MCF 10A (cell line): ENCODE measurements at places on chromosomes 3 and 15.
A peak's percentile ranks its signal among the peaks of the same experiment; 100 is the strongest.

DNA sequence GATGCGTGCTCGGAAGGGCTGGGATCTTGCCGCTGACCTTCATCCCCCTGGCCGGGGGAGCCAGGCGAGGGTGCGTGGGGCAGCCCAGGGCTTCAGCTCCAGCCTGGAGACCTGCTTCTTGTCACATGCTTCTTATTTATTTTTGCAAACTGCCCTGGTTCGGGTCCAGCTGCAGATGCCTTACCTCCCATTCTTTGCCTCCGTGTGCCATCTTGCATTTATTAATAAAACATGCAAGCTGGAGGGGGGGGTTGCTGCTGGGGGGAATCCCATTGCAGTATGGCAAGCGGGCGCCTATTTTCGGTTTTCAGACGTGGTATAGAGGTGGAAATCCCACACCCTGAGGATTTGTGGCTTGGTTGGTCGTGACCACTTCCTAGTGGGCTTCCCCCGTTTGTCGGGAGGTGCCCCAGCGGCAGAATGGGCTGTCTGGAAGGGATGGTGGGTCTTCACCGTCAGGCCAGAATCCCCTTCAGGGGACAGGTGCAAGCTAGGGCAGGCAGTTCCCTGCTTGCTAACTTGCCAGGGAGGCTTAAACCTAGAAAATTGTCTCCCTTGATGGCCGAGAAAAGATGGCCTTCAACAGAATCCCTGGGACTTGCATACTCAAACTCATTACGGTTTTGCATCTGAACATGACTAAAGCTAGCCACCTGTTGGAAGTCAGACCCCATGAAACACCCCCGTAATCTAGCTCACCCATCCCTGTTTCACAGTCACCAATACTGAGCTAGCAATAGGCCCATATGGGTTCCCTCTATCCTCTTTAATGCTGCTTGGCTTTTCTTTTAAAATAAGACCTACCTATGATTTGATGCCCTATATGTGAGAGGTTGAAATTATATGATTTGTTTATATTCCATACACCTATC, 569 bp downstream of the TMEM266 start:
- DNase-seq, result no peak
- H3K27ac ChIP-seq, result no peak overlapping the region
- H3K36me3 ChIP-seq, result no peaks in the 10 kb centered on the region

- H3K4me3 ChIP-seq, result no peak overlapping the region
- peaks cover 38% of the 10 kb centered on the region for H3K4me1 ChIP-seq
- H3K36me3 ChIP-seq, result peaks cover 25% of the 10 kb centered on the region
These were observed 19.6 kb downstream of the ATG7 start for GRCh38 chr3:11291808-11292207.

DNA sequence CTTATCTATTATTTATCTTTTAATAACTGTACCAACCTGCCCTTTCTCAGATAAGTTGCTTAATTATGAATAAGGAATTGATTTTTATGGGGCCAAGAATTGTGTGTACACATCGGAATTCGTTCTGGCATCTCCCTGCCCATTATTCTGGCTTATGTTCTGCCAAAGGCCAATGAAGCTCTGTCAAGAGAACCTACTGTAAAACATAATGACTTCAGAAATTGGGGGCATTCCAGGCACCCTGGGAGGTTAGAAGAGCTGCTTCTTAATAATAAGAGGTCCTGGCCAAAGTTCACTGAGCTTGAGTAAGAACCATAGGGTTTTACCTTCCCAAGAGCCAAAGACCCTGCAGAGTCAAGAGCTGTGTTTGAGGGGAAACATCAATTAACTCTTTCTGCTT, 261.7 kb downstream of the SLC9A9 start:
- no peak overlapping the region for H3K27ac ChIP-seq
- DNase-seq, result no peak
- no peaks in the 10 kb centered on the region for H3K36me3 ChIP-seq
- H3K4me1 ChIP-seq, result no peaks in the 10 kb centered on the region
- no peak overlapping the region for H3K4me3 ChIP-seq

DNA sequence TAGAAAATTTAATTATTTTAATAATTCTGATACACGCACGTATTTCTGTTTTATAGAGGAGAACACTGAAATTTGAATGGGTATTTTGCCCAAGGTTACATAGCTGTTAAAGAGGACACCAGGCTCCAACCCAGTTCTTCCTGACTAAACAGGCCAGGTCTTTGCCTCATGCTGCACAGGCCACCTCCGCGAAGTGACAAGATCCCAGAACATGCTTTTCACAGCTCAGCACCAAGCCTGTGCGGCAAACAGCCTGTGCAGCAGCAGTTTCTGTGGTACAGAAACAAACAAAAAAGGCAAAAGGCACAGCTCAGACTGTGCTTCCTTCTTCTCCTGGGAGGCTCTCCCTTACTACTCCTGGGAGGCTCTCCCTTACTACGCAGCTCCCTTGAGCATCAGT, 6.5 kb downstream of the FOXL2 start:
- no peaks in the 10 kb centered on the region for H3K4me1 ChIP-seq
- H3K36me3 ChIP-seq, result no peaks in the 10 kb centered on the region
- no peak overlapping the region for H3K4me3 ChIP-seq
- no peak for DNase-seq
- no peak overlapping the region for H3K27ac ChIP-seq

DNA sequence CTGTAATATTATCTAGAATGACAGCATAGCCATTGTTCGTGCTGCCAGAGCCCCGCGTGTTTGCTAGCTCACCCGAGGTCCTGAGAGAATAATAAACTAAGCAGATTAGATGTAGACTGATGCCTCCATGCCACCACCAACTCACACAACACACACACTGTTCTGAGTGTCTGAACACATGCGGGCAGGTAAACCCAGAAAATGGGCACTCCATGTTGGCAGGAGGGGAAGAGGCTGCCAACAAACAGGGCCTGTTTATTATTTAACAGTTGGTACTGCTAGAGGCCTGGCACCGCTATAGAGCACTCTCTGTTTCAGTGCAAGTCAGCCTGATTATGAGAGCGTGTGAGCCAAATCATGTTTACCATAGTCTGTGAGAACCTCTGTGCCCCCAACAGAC, 299.0 kb downstream of the ZBTB20 start:
- no peak overlapping the region for H3K4me3 ChIP-seq
- no peaks in the 10 kb centered on the region for H3K27me3 ChIP-seq
- H3K27ac ChIP-seq, result no peak overlapping the region
- DNase-seq, result no peak

GRCh38 chr15:77563623-77564156, 69.0 kb downstream of the LINGO1 start:
- H3K36me3 ChIP-seq, result no peaks in the 10 kb centered on the region
- H3K27ac ChIP-seq, result no peak overlapping the region
- no peak for DNase-seq
- H3K4me1 ChIP-seq, result no peaks in the 10 kb centered on the region

DNA sequence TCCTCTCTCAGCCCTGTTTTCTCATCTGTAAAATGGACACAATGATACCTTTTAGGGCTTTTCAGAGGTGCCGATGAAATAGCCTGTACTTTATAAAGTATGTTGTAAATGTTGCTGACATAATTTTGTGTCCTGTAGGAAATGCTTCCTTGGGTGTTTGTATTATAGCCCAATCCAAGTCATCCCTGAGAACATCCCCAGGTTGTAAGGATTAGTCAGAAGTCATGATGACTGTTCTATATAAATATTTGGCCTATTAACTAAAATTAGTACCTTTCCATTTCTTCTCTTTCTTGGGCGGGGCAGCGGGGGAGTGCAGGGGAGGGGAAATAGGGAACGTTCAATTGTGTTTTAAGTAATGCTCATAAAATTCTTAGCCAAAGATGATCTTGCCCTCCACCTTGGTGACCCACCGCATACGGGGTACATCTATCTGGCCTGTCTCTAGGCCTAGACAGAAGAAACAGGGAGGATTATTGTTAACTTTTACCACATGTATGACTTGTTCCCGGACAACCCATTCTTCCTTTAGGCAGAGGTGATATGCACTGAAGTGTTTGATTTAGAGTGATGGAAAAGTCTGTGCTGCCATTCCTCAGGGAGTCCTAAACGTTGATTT, 120.7 kb downstream of the VGLL4 start:
- H3K36me3 ChIP-seq, result peaks cover under 1% of the 10 kb centered on the region
- no peak overlapping the region for H3K4me3 ChIP-seq
- no peak overlapping the region for H3K27ac ChIP-seq
- DNase-seq, result peak; percentile 31
- peaks cover 19% of the 10 kb centered on the region for H3K4me1 ChIP-seq

GRCh38 chr15:70415398-70415797, 317.7 kb upstream of the TLE3 start:
- no peak for DNase-seq
- H3K27me3 ChIP-seq, result peaks cover 42% of the 10 kb centered on the region
- no peak overlapping the region for H3K27ac ChIP-seq
- no peaks in the 10 kb centered on the region for H3K36me3 ChIP-seq

DNA sequence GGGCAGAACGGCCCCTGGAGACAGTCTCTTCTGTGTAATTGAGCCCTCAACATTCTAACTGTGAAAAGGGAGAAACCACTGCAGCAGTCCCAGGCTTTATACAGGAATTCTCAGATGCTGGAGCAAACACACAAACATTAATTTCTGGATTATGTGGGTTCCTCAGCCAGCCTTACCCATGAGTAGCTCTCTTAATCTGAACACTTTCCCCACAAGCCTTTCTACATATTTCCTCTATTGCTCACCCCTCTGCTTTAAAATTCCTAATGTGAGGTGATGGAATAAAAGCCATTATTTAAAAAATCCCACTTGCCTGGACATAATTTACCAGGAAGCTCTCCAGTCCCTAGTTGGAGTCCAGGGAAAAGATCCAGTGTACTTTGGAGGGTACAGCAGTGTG, 139.0 kb downstream of the CTNNB1 start:
- no peaks in the 10 kb centered on the region for H3K27me3 ChIP-seq
- H3K27ac ChIP-seq, result no peak overlapping the region
- no peak for DNase-seq
- H3K4me1 ChIP-seq, result no peaks in the 10 kb centered on the region
- no peak overlapping the region for H3K4me3 ChIP-seq
- H3K36me3 ChIP-seq, result peaks cover under 1% of the 10 kb centered on the region

- H3K27ac ChIP-seq, result no peak overlapping the region
- no peak overlapping the region for H3K4me3 ChIP-seq
- no peak for DNase-seq
- H3K36me3 ChIP-seq, result peaks cover 4% of the 10 kb centered on the region
These were observed 2.0 kb upstream of the HRH1 start for GRCh38 chr3:11152301-11152700.

- peak overlapping the region; percentile 86 for H3K4me3 ChIP-seq
- peaks cover 14% of the 10 kb centered on the region for H3K4me1 ChIP-seq
- H3K27me3 ChIP-seq, result no peaks in the 10 kb centered on the region
- H3K36me3 ChIP-seq, result peaks cover 6% of the 10 kb centered on the region
- DNase-seq, result peak; percentile 90
- H3K27ac ChIP-seq, result peak overlapping the region; percentile 80
These were observed 52.5 kb upstream of the ROPN1B start for GRCh38 chr3:125916376-125916978.

- H3K4me3 ChIP-seq, result no peak overlapping the region
- no peak overlapping the region for H3K27ac ChIP-seq
- no peak for DNase-seq
These were observed 279.0 kb upstream of the WNT5A start for GRCh38 chr3:55765906-55766701.

GRCh38 chr3:141085343-141086070, 34.4 kb downstream of the SPSB4 start:
- no peak overlapping the region for H3K27ac ChIP-seq
- no peak overlapping the region for H3K4me3 ChIP-seq
- DNase-seq, result no peak
- peaks cover 14% of the 10 kb centered on the region for H3K27me3 ChIP-seq
- H3K4me1 ChIP-seq, result no peaks in the 10 kb centered on the region

GRCh38 chr3:53137221-53137620, 7.0 kb upstream of the RFT1 start:
- H3K27me3 ChIP-seq, result no peaks in the 10 kb centered on the region
- no peaks in the 10 kb centered on the region for H3K36me3 ChIP-seq
- H3K27ac ChIP-seq, result no peak overlapping the region
- DNase-seq, result no peak
- peaks cover 7% of the 10 kb centered on the region for H3K4me1 ChIP-seq

DNA sequence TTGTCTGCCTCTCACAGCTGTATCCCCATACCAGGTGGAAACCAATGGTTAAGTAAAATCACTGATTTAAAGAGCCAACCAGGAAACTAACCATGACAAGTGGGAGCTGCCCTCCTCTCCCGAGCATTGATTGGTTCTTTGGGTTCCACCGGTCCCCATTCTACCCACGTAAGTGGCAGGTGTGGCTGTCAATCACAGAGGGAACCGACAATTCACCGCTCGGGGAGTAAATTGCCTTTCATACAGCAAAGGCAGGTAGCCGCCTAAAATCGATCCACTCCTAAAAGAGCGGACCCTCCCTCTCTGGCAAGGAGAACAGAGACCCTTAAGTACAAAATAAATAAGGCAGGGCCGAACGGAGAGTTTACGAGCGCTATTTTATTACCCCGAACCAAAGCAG, 1.2 kb downstream of the ERC2 start:
- H3K27me3 ChIP-seq, result peaks cover 60% of the 10 kb centered on the region
- DNase-seq, result peak; percentile 95
- H3K4me3 ChIP-seq, result peak overlapping the region; percentile 76
- no peaks in the 10 kb centered on the region for H3K4me1 ChIP-seq

- peak overlapping the region; percentile 39 for H3K4me3 ChIP-seq
- peaks cover 25% of the 10 kb centered on the region for H3K4me1 ChIP-seq
- H3K36me3 ChIP-seq, result no peaks in the 10 kb centered on the region
- peak; percentile 92 for DNase-seq
- H3K27me3 ChIP-seq, result no peaks in the 10 kb centered on the region
- H3K27ac ChIP-seq, result peak overlapping the region; percentile 63
These were observed 34.6 kb upstream of the SPRED1 start for GRCh38 chr15:38217788-38218609.

DNA sequence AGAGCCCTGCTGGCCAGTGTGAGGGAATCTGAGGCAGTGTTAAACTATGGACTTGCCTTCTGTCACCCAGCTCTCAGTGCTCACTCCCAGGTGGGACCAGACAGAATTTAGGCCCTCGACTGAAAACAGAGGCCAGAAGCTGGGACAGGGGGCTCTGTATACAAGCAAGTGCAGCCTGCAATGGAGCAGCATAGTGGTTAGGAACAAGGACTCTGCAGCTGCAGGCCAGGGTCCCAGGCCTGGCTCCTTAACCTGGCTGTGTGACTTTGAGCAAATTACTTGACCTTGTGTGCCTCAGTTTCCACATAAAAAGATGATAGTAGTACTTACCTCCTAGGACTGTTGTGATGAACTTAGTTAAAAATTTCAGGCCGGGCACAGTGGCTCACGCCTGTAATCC, 39.8 kb downstream of the CMTM7 start:
- DNase-seq, result no peak
- no peak overlapping the region for H3K27ac ChIP-seq
- no peaks in the 10 kb centered on the region for H3K36me3 ChIP-seq
- H3K4me3 ChIP-seq, result no peak overlapping the region
- H3K27me3 ChIP-seq, result no peaks in the 10 kb centered on the region
- H3K4me1 ChIP-seq, result peaks cover 9% of the 10 kb centered on the region

DNA sequence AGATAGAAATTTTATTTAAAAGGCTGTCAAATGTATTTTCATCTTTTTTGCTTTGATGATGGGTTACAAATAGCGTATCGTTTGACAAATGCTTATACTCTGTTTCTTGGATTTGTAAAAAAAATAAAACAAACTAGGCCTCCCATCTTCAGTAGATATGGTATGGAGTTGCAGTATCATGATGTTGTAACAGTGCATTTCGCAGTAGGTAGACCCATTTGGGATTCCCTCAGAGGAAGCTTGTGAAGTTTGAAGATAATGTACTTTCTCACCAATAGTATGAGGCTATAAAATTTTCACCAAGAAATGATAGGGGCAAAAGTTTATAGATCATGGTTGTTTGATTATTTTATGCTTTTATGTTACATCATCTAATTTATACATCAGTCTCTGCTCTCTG, 10.8 kb downstream of the MBNL1 start:
- peaks cover 33% of the 10 kb centered on the region for H3K4me1 ChIP-seq
- no peak for DNase-seq
- H3K36me3 ChIP-seq, result no peaks in the 10 kb centered on the region
- H3K27me3 ChIP-seq, result no peaks in the 10 kb centered on the region
- H3K4me3 ChIP-seq, result no peak overlapping the region

GRCh38 chr3:140505876-140506275, 172.0 kb upstream of the TRIM42 start:
- H3K36me3 ChIP-seq, result no peaks in the 10 kb centered on the region
